ENCODE measurements at places on chromosomes 12 and 14.

GRCh38 chr14:50061664-50062437, 54.5 kb downstream of the VCPKMT start:
- peak; percentile 59 for DNase-seq

DNA sequence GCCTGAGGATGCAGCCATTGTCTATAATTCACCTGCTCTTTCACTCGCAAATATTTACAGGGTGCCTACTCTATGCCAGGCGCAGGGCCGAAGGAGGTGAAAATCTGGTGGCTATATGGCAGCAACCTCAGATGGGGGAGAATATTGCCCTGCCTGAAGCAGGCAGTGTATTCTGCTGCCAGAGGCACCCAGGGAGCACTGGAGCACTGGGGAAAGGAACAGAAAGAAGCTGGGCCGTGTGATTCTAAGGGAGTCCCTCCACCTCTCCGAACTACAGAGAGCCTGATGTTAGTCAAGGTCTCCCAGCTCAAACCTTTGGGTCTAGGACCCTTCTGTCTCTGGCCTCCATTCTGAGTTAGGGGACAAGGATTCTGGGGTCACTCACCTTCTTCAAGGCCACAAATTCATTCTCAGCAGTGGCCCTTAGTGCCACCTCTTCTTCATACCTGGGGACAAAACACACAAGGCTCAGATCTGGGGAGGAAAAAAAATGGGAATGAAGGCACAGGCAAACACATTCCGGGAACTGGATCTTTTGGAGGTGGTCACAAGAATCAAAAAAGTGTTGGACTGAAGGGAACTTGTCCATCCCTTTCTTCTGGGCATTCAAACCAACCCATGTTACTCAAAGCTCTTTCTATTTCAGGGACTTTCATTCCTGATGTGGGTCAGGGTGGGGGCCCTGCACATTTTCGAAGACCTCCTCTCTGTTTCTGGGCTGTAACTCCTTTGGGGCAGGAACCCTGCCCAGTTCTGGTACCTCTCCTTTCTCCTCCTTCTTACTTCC, 19.3 kb upstream of the KRT86 start:
- no peak for DNase-seq

GRCh38 chr12:10952645-10953044, 13.6 kb upstream of the TAS2R14 start:
- DNase-seq = no peak

- DNase-seq = no peak
Observed at GRCh38 chr14:32469388-32470160, 140.5 kb downstream of the AKAP6 start.

GRCh38 chr12:88658009-88658408, 77.7 kb upstream of the KITLG start:
- no peak for DNase-seq

GRCh38 chr12:77204083-77204482, 138.7 kb upstream of the E2F7 start:
- no peak for DNase-seq

- no peak for DNase-seq
Observed at GRCh38 chr12:47944685-47945340, 18.6 kb upstream of the TMEM106C start.

DNA sequence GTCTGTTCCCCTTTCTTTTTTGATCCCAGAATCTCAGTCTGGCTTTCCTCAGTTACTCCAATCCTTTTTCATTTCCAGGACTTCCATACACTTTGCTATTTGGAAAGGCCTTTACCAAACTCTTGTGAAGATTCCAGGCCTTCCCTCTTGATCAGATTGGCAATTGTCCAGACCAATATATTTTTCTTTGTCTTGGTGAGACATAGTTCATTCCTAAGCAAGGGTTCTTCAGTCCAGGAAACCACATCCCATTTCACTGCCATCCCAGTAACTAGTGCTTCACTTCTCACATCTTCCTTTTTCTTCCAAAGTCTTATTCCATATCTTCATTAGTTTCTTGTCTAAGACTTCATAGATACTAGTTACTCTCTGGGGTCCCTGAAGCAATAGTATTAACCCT, 2.1 kb upstream of the PTPRQ start:
- DNase-seq = no peak

DNA sequence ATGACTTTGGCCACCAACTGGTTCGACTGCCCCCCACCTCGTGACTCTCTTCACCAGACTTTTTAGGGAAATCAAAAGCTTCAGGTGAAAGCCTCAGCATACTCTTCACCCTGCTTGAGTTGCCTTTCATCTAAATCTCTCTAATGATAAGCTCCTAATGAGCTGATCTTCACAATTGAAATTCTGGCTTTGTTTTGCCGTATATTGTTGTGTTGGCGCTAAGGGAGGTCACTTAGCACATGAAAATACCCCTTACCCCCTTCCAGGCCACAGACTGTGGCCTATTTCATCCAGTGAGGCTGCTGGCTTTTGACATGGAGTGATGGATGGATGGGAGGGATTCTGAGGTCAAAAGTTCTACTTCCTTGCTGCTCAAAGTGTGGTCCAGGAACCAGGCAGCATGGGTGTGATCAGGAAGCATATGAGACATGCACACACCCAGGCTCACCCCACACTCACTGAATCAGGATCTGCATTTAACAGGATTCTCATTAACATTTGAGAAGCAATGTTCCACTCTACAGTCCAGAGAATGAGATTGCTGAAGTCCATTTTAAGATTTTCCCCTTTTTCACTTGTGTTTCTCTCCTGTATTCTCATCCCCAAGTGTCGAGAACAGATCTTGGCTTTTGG, 131.4 kb downstream of the DACT1 start:
- DNase-seq = no peak

DNA sequence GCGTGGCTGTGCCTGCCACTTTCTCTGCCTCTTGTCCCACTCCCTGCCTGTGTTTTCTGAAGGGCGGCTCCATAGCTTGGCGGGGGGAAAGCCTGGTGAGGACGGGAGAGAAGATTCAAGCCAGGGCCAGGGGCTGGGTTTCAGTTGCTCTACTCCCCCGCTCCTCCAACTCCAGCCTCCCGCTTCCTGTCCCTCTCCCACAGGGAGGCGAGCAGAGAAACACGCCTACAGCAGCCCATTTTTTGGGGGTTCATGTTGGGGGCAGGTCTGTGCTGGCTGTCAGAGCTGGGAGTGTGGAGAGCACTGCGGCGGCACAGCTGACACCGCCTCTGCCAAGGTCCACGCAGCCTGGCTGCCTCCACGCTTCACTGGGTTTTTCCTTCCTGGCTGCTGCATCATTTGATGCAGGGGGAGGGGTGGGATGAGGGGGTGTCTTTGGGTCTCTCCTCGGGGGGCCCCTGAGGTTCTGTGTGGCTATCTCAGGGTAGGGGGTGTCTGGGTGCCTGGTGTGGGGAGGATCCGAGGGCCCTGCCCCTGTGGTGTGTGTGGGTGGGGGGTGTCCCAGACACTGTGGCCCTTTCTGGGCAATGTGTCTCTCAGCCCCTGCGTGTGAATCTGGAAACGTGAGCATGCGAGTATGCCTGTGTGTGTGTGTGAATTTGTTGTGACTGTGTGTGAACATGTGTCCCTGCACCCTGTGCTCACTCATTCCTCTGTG, 10.7 kb upstream of the KRT80 start:
- no peak for DNase-seq

GRCh38 chr14:82766996-82767395, 1233.3 kb upstream of the SEL1L start:
- DNase-seq = no peak

DNA sequence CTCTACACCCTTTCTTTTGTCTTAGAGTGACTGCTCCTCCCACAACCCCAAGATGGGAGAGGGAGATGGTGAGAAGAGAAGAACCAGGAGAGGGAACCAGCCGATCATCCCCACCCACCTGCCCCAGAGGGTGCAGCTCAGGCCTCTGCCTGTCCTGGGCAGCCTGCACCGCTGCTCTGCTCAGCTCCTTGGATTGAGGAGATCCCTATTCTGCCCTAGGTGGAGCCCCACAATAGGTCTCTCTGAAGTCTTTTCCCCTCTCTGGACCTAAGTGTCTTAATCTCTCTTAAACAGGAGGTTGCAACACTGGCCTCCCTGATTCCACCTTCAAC, 2.2 kb downstream of the ANKRD33 start:
- no peak for DNase-seq

- DNase-seq = peak; percentile 54
Observed at GRCh38 chr12:109775172-109775881, 57.9 kb downstream of the TRPV4 start.

- no peak for DNase-seq
Observed at GRCh38 chr12:57810450-57810849, 8.1 kb downstream of the AVIL start.

DNA sequence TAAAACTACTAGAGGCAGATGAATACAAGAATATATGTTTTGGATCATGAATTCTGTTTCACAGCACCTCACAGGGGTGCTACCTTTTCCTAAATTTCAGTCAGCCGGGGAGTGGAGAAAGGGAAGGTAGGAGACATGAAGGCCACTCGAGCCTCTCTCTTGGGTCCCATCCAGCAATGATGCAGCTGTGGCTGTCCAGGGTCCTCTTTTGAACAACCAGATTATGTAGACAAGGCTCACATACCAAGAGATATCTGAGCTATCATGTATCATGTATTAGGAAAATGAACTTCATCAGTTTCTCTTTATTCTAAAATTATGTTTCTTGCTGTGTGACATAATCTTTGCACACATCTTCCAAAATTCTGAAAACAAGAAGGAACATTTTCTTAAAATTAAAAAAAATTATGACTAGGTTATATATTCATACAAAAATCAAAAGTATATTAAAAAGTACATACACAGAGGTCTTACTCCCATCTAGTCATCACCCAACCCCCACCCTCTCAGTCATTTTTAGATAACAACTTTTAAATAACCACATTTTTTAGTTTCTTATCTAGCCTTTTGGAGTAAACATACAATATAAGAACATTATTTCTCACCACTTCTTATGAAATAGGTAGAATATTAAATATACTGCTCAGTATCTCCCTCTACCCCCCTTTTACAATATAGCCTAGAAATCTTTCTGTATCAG, 88.7 kb downstream of the ACADS start:
- DNase-seq = no peak

DNA sequence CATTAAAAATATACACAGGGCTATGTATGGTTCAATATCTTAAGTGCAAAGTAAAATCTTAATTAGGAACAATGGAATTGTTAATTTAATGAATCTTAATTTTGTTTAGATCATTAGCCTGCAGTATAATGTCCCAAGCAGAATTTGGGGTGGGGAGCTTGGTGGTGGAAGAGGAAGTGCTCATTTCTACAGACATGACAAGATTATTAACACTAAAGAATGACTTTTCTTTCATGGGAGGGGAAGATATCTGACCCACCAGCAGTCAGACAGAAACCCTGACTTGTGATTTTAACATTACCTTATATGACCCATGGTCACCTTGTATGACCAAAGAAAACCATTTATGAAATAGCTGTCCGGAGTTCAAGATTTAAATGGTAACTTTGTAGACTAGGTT, 41.3 kb upstream of the HIF1A start:
- no peak for DNase-seq

DNA sequence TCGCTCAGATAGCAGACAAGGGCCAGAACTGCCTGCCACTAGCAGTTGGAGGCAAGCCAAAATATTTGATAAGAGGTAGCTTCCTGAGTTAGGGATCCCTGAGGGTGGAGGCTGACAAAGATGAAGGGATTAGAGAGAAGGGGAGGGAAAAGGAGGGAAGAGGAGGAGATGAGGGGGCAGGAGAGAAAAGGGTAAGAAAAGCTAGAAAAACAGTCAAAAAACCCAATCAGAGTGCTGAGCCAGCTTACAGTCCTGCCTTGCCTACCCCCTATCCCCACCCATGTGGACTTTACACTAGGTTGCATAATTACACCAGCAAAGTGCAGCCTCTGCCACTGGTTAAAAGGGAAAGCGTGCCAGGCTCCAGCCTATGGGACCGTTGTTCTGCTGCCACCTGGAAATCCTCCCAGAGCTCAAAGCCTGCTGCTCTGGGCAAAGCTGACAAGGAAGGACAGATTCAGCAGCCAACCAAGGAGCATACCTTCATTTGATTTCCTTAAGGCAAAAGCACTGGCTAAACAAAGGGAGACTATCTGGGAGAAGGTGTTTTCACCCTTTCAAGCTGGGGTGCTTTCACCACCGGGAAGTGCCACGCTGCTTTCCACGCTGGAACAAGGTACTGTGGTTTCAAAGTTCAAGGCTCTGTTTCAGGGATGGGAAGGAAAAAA, 3.8 kb upstream of the NUMB start:
- DNase-seq = no peak

GRCh38 chr12:116515684-116516083, 43.5 kb upstream of the MAP1LC3B2 start:
- no peak for DNase-seq

DNA sequence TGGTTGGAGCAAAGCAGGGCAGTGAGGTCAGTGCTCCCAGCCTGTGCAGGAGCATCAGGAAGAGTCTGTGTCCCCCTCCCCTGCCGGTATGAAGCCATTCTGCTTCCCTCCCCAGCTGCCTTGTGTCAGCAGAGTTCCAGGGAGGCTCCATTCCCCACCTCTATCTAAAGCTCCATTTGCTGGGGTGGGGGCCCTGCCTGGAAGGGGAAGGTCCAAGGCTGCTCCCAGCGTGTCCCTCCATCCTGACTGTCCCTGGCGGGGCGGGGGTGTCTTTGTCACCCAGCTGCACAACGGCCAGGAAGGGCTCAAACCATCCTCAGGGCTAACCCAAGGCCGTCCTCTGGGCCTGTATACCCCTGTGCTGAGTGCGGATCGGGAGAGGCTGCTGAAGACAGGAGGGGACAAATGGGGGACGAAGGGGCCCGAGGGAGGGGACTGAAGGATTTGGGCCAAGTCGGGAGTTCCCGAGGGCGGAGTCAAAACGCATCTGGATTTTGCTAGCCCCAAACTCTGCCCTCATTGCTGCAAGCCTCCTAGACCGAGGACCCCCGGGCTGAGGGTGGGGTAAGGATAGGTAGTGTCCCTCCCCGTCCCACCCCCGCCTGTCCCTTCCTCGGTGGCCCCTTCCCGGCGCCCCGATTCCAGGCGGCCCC, 748 bp upstream of the ACVRL1 start:
- DNase-seq = no peak

- DNase-seq = no peak
Observed at GRCh38 chr12:29148911-29149690, at the start of gene FAR2. FAR2 (plus strand) TSS chr12:29149278; CDS start chr12:29270450, 121,172 bp downstream.

GRCh38 chr12:123721245-123721644, 9.1 kb downstream of the ATP6V0A2 start:
- DNase-seq = no peak

DNA sequence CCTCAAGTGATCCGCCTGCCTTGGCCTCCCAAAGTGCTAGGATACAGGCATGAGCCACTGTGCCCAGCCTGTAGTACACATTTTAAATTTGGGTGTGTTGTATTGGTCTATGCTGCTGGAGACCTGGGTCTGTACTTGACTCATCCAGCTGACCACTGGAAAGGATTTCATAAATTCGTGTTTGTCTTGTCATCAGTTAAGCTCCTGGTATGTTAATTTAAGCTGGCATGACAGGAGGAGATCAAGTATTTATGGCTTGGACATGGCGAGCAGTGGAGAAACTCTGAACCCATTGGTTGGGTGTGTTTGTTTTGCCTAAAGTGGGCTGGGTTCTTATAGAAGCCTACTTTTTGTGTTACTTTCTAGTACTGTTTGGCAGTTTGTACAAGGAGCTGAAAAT, 24.2 kb downstream of the YY1 start:
- no peak for DNase-seq

DNA sequence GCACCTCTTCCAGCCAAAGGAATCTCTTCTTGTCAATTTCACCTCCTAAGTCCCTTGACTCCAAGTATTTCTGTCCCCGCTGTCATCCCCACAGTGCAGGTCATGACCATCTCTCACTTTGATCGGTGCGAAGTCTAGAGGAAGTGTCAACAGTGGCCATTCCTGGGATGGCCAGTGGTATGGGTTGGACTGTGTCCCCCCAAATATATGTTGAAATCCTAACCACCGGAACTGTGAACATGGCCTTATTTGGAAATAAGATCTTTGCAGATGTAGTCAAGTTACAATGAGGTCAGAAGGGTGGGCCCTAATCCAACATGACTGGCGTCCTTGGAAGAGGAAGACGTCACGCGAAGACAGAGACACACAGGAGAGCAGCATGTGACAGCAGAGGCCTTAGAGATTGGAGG, 155.9 kb upstream of the PRMT8 start:
- DNase-seq = no peak
